ENCODE measurements at places on chromosomes 4 and X.

GRCh38 chr4:186266729-186267456 lies 904 bp downstream of the F11 start:
- DNase-seq: no peak

GRCh38 chrX:56790778-56791177 lies 61.7 kb downstream of the NBDY start:
- DNase-seq: no peak

DNA sequence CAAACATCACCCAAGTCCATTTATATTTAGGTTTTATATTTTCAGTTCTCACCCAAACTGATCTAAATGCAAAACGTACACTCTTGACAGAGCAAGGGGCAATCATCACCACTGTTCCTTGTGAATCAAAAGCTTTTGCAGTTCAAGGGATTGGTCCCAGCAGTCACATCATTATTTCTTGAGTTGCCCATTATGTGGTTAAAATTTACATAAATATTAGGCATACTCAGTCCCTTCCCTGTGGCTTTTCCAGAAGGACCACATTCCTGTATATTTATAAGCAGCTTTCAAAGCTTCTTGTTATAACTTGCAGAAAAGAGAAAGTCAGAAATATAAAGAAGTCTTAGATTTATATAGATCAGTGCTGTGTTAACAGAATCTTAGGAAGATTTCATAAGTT lies 224.4 kb downstream of the CLCN4 start:
- DNase-seq: no peak

DNA sequence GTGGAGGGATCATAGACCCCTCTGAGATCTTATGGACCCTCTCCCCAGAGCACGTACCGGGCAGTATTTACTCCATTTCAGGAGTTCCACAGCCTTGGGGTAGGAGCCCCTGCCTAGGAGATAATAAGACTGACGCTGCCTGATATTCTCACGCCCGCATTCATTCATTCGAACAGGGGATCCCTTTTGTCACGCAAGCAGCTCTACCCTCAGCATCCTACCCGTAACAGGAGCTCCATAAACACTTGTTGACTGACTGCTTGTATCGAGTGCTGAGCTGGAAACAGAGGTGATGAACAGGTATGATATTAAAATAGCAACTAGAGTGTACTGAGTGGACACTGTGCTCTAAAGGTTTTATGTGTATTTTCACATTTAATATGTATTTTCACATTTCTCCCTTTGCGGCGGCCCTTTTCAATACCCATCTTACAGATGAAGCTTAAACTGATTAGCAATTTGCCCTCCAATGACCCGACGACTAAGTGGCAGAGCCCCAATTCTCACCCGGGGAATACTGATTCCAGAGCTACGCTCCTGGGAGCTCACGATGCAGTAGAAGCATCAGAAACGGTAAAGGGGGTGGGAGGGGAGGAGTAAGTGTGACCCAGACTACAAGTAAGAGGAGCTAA lies 888 bp downstream of the RAB28 start:
- DNase-seq: no peak

- DNase-seq: no peak
These were observed 44.1 kb upstream of the TLR3 start for GRCh38 chr4:186024637-186025407.

DNA sequence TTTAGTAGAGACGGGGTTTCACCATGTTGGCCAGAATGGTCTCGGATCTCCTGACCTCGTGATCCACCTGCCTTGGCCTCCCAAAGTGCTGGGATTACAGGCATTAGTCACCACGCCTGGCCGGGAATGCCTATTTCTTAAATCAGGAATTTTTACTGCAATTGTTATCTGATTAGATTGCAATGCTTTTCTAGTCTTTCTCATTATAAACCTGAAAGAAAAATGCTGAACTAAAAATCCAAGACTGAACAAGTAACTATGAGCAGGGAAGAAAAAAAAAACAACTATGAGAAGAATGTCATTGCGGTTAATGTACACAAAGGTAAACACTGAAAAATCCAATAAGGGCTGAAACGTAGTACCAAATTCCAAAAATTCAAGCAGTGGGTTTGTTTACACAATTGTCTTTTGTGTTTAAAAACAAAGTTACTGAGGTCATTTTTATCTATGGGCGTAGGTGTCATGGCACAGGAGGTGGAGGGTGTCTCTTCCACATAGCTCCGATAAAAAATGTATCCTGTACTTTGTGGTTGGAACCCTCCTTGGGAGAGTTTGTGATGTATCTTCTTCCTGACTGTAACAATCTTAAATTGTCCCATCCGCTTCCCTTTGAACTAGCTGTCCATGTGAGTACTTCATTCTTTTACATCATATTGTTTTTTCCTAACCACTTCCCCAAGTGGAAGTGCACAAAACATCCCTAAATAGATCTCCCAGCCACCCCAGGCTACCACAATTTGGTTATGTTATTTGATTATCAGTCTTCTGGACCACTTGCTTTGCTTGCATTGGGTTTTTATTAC lies 11.1 kb upstream of the TMEM156 start:
- DNase-seq: no peak

DNA sequence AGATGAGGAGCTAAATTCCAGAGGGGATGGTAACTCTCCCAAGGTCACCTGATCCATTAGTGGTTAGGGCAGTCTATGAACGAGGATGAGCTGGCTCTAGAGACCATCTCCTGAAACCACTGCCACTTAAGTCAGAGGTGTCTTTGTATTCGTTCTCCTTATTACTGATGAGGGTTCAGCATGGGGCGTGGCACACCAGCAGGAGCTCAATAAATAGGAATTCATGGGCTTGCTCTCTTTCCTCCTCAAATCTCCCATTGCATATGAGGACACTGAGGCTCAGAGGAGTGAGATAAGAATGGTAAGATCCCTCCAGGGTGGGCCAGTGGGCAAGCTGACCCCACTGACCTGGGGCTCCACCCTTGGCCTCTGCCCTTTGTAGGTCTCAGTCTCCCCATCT lies 1.7 kb upstream of the GATA1 start:
- DNase-seq: no peak

GRCh38 chr4:10196191-10196590 lies 79.6 kb upstream of the WDR1 start:
- no peak for DNase-seq

GRCh38 chrX:40434947-40435346 lies 145.8 kb upstream of the ATP6AP2 start:
- no peak for DNase-seq

DNA sequence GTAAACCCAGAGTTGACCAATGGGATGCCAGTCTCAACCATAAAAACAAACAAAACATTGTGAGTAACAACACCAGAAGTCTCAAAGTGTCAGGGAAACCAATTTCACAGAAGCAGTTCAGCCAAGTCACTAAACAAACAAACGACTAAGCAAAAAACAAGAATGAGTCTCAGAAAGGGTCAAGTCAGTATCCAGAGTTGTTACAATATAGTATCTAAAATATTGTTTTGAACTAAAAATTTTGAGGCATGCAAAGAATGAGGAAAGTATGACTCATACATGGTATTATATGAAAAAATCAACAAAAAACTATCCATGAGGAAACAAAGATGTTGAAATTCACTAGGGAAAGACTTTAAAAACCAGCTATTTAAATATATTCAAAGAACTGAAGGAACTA lies 70.6 kb downstream of the AR start:
- no peak for DNase-seq

DNA sequence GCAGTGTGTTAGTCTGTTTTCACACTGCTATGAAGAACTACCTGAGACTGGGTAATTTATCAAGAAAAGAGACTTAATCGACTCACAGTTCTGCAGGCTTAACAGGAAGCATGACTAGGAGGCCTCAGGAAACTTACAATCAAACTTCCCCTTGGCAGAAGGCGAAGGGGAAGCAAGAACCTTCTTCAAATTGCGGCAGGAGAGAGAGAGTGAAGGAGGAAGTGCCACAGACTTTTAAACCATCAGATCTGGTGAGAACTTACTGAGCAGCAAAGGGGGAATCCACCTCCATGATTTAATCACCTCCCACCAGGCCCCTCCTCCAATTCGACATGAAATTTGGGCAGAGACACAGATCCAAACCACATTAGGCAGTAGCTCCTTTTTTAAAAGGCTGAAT lies 59.2 kb upstream of the LEF1 start:
- no peak for DNase-seq

GRCh38 chrX:15973946-15974345 lies 119.3 kb upstream of the AP1S2 start:
- DNase-seq: no peak

- DNase-seq: no peak
These were observed 13.7 kb downstream of the PITX2 start for GRCh38 chr4:110609044-110609750.

DNA sequence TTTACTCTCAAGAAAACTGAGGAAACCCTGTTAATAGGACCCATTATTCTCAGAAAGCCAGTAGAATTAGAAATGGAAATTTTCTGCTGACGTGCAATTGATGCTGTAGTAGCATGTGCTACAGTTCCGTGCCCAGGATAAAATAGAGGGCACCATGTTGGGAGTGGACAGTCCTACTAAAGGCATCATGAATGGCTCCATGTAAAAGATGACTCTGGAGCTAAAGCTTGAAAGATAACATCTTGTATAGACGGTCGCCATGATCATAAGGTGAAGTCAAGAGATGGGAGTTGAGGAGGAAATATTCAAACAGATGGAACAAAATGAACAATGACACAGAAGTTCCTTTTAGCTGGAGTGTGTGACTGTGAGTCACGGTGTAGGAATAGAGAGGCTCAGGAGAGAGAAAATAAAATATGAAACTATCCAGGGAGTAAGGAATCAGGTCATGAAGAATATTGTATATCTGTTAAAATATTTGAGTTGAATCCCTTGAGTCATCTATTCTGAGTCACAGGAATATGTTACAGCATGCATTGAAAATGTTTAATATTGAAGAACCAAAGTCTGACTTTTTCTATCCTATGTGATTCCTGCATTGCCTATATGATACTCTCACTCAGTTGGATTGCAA lies 31.8 kb downstream of the ANXA10 start:
- DNase-seq: no peak

GRCh38 chrX:68997511-68997910 lies 167.7 kb downstream of the PJA1 start:
- no peak for DNase-seq

- DNase-seq: no peak
These were observed 16.6 kb upstream of the CXCL3 start for GRCh38 chr4:74055096-74055495.
